Activated CD8-positive, alpha-beta memory T cell treated with anti-CD3 and anti-CD28 coated beads for 24 hours (primary cell): ENCODE measurements at places on chromosomes 1 and 21.

- no peak for DNase-seq
Observed at GRCh38 chr1:242641461-242641860, 117.0 kb upstream of the PLD5 start.

DNA sequence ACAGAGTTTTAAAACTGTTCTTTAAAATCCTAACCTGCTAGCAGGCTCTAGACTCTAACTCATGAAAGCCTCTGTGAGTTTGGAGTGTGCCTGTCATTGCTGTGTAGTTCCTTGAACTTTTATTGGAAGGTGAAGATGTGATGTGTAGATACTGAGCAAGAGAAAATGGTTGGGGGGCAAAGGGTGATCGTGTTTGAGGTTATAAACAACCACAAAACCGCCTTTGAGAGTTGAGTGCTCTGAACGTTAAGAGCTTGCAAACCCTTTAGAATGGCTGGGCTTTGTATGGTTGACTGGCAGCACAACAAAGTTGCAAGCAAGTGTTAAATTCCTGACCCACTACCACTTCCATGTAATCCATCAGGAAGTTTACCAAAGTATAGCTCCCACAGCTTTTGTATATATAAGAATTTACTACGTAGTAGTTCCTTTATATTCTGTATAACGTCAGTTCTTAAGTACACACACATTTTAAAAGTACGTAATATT, 19.6 kb downstream of the BACE2 start:
- no peak for DNase-seq

- no peak for DNase-seq
Observed at GRCh38 chr1:5944154-5944842, 47.9 kb downstream of the NPHP4 start.

DNA sequence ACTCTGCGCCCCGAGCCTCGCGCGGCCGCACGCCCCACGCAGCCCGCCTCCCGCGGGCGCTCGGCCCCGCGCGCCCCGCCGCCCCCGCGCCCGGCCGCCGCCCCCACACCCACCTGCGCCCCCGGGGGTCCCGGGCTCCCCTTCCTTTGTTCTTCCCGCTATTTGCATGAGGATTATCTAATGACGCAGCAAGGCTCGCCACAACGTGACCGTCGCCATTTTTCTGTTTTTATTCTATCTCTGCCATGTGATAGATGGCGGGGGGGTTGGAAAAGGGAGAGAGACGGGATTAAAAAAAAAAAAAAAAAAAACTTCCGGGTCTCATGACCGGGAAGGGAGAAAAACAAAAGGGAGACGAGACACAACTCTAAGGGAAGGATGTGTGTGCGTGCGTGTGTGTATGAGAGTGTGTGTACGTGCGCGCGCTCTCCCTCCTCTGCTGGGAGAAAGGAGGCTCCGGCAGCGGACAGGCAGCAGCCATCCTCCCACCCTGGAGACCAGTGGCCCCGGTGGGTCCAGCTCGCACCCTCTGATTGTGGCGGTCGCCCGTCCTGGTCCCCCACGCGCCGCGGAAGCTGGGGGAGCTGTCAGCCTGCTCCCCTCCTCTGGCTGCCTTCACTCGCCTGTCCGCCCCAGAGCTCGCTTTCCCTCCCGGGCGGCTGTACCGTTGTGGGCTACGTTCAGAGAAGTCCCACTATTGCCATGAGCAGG, 80.4 kb upstream of the AK4 start:
- DNase-seq = peak; percentile 85

- DNase-seq = no peak
Observed at GRCh38 chr1:51553911-51554310, 34.8 kb upstream of the EPS15 start.
